Lower lobe of right lung (tissue), 2 donors: ENCODE measurements at places on chromosomes 16 and 17. TPM values are rescaled to one million over a fixed set of nuclear protein-coding genes. Genes with fewer than 3 reads are reported as not detected.

DNA sequence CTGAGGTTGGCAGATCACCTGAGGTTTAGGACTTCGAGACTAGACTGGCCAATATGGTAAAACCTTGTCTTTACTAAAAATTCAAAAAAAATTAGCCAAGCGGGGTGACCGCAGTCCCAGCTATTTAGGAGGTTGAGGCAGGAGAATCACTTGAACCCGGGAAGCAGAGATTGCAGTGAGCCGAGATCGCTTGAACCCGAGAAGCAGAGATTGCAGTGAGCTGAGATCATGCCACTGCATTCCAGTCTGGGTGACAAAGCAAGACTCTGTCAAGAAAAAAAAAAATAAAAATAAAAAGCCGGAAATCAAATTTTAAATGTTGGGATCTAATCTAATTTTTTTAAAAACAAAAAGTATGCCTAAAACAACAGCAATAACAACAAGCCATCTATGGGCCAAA lies 56.3 kb downstream of the ABCC1 start:
- H3K27me3 ChIP-seq, result no peaks in the 10 kb centered on the region
- peaks cover 13% of the 10 kb centered on the region for H3K4me1 ChIP-seq
- H3K36me3 ChIP-seq, result peaks cover 19% of the 10 kb centered on the region
- no peak overlapping the region for H3K27ac ChIP-seq
- no peak overlapping the region for H3K4me3 ChIP-seq

DNA sequence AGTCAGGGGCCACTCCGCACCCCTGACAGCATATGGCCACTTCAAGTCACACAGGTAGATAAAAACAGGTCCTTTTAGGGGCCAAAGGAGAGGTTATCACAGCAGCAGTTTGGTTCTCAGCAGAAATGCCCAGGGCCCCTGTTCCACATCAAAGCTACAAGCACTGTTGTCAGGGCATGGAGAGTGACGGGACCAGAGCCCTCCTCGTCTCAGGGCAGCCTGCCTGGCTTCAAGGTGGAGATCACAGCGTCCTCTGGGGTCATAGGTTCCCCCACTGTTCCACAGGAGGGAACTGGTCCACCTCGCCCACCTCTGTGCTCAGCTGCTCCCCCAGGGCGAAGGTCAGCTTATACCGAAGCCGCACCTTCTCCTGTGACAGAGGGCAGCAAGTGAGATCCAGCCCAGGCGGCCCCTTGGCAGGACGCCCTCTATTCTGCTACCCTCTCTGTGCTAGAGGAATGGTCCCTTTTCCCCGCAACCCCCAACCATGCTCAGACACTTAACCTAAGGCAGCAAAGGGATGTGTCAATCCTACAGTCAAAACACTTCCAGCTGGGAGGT lies 23.3 kb downstream of the GGA3 start:
- H3K27me3 ChIP-seq, result no peaks in the 10 kb centered on the region
- H3K4me3 ChIP-seq, result no peak overlapping the region
- H3K27ac ChIP-seq, result peak overlapping the region; percentile 4
- H3K4me1 ChIP-seq, result no peaks in the 10 kb centered on the region
- no peak for DNase-seq

- no peak for DNase-seq
- peaks cover 5% of the 10 kb centered on the region for H3K4me1 ChIP-seq
- no peaks in the 10 kb centered on the region for H3K27me3 ChIP-seq
- H3K27ac ChIP-seq, result no peak overlapping the region
- no peak overlapping the region for H3K4me3 ChIP-seq
These were observed 94.6 kb upstream of the SALL1 start for GRCh38 chr16:51245658-51245995.

- H3K27me3 ChIP-seq, result no peaks in the 10 kb centered on the region
- no peak overlapping the region for H3K4me3 ChIP-seq
- no peak for DNase-seq
- no peaks in the 10 kb centered on the region for H3K4me1 ChIP-seq
- no peaks in the 10 kb centered on the region for H3K36me3 ChIP-seq
- H3K27ac ChIP-seq, result no peak overlapping the region
These were observed 22.1 kb downstream of the PMFBP1 start for GRCh38 chr16:72149676-72150464.

DNA sequence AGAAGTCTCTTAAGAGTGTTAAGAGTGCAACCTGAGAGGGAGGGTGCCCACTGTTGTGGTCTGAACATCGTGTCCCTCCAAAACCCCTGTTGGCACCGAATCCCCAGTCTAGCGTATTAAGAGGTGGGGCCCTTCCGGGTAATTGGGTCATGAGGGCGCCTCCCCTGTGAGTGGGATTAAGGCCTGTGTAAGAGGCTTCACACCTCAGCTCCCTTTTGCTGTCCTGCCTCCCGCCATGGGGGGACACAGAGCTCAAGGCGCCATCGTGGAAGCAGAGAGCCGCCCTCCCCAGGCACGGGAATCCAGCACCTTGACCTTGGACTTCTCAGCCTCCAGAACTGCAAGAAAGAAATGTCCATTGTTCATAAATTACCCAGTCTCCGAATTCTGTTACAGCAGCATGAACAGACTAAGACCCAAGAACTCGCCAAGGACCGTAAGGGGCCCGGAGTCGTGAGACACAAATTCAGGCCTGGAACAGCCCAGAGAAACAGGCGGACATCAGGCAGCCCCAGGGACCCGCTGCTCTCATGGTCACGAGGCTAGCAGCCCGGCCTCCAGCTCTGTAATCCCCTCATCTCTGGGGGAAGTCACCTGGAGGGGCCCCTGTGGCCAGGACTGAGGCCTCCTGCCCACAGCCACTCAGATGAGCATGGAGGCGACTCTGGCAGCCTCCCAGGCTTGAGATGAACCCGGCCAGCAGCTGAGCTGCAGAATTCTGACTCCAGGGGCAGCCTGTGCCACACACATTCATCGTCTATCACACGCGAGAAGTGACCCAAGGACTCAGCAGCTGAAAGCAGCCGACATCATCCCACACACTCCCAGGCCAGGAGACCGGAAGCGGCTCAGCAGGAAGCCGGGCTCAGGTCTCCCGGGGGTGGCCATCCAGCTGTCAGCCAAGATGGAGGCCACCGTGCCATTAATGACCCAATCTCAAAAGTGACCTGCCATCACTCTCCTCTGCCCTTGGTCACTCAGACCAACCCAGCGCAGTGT lies 12.8 kb upstream of the CHMP6 start:
- H3K4me1 ChIP-seq, result peaks cover 9% of the 10 kb centered on the region
- DNase-seq, result no peak
- H3K4me3 ChIP-seq, result no peak overlapping the region
- peaks cover 20% of the 10 kb centered on the region for H3K27me3 ChIP-seq
- no peak overlapping the region for H3K27ac ChIP-seq

DNA sequence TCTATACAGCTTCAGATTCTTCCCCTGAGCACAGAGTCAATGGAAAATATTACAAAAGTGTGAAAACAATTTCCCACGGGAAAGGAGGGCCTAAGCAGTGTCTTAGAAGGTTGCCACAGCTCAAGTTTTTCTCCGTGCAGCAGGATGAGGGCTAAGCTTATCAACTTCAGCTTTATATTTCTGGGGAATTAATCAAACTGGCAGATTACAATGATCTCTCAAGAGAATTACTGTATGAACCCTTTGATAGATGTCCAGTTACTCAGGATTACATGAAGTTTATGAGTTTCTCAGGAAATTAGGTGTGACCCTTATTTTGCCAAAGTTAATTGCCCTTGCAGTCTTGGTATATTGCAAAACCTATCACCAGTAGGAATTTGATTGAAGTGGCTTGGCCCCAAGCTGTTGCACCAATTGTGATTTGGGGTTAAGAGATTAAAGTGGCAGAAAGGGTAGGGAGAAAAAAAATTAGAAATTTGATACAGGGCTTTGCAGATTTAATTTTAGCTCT lies 298.4 kb downstream of the MAP2K6 start:
- no peak overlapping the region for H3K27ac ChIP-seq
- no peaks in the 10 kb centered on the region for H3K27me3 ChIP-seq
- no peaks in the 10 kb centered on the region for H3K4me1 ChIP-seq
- no peak for DNase-seq

GRCh38 chr16:59878479-59878878 lies 1144.4 kb upstream of the GOT2 start:
- no peaks in the 10 kb centered on the region for H3K27me3 ChIP-seq
- H3K4me3 ChIP-seq, result no peak overlapping the region
- no peak for DNase-seq
- H3K27ac ChIP-seq, result no peak overlapping the region
- H3K36me3 ChIP-seq, result no peaks in the 10 kb centered on the region

DNA sequence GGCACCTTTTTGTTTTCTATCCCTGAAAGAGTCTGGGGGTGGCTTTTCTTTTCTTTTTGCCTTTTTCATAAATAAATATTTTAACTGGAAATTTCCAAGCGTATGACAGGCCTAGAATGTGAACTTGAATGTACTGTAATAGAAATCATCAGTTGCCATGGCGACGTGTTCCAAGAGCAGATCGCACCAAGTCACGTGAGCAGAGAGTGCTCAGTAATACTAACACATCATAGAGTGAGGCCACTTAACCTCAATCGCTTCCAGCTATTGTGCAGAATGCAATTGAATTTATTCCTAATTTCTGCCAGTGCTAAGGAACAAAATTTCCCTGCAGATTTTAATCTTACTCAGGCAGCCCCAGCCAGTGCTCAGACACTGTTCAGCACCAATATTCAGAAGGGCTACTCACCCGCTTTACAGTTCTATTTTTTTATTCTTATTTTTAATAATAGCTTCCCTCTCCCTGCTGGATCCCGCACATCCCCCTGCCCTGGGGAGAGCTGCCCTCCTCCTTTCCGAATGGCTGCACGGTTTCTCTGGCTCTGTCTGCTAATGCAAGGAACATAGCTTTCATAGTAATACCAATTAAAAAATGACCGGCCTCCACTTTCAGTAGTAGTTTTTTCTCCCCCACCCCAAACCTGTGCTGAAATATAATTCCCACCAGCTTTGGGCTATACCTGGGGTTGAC lies 26.2 kb upstream of the PMFBP1 start:
- no peak overlapping the region for H3K27ac ChIP-seq
- H3K27me3 ChIP-seq, result peaks cover 3% of the 10 kb centered on the region

Gene TNP2
- total RNA-seq, result not detected

Gene SULT1A3
- total RNA-seq, result 23.1 TPM

Gene PRRT2
- total RNA-seq, result 3.2 TPM

Gene TSPAN10
- total RNA-seq, result 1.1 TPM

Gene KRTAP4-9
- total RNA-seq, result not detected
